ENCODE measurements at places on chromosomes 3 and 15.

DNA sequence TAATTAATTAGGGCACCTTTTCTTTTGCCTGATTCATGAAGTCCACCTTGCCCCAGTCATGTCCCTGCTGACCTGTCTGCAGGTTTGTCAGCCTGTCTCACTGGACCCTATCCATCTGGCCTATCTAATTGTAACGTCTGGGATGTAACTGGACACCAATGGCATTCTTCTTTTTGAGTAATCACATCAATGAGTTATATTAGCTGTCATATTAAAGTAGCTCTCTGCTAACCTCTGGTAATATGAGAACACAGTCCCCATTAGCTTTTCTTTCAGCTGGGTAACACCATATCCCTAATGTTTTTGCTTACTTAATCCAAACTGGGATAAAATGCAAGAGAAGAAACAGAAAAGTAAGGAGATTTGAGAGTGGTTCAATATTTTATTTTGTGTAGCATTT, 166.2 kb upstream of the VEPH1 start:
- DNase-seq, result no peak

GRCh38 chr3:26365706-26366105, 256.9 kb upstream of the LRRC3B start:
- DNase-seq, result no peak

GRCh38 chr3:123110976-123111615, 44.3 kb downstream of the PDIA5 start:
- no peak for DNase-seq

DNA sequence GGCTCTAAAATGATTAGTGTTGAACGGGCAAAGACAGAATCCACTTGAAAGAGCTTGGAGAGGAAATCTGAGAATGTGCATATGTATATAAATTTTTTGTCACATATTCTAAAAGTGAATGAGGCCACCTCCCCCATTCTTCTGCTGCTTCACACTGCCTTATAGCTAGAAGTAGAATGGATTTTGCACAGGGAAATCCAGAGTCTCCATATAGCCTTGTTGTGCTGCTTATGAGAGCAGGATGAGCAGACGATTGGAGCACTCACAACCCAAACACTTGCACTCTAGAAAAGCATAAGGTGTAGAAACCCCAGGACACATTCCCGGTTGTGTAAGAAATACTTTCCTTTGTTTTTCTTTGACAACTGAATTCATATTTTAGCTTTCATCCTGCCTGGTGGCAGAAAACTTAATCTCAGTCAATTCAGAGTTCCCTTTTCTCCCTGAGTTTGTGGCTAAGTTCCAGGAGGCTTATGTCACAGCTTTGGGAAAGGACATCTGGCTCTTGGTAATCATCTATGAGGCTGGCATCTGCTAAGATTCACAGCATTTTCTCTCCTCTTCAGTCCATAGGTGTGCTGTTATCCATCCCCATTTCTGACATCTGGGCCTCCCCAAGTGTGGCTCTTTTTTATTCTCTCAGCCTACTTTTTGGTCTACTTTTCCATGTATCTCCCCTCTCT, 188.4 kb upstream of the PFN2 start:
- DNase-seq, result no peak

DNA sequence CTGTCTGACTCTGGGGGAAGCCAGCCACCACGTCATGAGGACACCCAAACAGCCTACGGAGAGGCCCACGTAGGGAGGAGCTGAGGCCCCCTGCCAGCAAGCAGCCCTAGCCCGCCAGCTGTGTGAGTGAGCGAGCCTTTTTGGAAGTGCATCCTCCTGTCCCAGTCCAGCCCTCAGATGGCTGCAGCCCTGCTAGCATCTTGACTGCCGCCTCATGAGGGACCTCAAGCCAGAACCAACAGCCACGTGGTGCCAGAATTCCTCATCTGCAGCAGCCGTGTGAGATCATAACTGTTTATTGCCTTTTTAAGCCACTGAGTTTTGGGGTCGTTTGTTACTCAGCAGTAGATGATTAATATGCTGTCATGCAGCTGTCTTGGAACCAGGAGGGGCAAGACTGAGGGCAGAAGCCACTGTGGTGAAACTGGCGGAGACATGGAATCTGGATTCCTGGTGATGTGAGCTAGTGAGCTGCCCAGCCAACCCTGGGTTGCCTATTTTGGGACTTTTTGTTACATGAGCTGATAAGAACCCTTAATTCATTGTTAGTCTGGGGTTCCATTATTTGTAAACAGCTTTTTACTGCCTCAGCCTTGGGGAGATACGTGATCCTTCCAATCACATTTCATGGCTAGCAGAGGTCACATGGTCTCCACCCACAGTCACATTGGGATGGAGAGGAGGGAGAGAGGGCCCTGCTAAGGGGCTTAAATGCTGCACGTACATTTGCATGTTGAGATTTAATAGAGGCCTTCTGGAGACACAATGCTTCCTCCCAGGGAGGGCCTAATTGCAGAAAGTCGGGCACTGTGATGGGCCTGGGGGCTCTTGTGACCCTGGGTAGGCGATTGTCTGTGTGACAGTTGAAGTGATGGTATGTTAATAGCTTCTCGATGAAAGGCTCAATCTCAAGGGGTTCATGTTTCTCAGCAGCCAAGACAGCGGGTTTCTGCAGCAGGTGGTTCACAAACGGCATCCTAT, 73.8 kb downstream of the RPLP1 start:
- no peak for DNase-seq

DNA sequence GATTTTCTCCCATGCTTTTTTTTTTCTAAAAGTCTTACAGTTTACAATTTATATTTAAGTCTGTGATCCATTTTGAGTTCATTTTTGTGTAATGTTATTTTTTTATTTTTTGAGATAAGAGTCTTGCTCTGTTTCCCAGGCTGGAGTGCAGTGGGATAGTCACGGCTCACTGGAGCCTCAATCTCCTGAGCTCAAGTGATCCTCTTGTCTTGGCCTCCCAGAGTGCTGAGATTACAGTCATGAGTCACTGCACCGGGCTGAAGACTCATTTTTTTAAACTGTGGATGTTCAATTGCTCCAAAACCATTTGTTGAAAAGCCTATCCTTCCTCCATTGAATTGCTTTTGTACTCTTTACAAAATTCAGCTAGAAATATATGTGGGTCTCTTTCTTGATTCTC, 19.5 kb downstream of the LNP1 start:
- DNase-seq, result no peak

GRCh38 chr15:77001966-77002365, 7.0 kb downstream of the PSTPIP1 start:
- DNase-seq, result no peak

DNA sequence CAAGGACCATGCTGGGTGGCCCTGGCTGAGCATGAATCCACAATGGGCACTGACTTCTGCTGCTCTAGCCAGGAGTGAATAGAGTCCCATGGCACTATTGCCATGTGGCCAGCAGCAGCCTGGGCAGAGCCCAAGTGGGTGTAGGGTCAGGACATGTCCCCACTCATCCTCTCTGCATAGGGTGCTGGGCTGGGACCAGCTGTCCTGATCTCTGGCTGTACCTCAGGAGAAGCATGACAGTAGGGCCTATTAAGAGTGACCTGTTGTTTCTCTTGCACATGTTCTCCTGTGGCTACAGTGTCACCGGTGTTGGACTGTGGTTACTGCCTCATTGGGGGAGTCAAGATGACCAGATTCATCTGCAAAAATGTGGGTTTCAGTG, 46.9 kb downstream of the DLEC1 start:
- no peak for DNase-seq

DNA sequence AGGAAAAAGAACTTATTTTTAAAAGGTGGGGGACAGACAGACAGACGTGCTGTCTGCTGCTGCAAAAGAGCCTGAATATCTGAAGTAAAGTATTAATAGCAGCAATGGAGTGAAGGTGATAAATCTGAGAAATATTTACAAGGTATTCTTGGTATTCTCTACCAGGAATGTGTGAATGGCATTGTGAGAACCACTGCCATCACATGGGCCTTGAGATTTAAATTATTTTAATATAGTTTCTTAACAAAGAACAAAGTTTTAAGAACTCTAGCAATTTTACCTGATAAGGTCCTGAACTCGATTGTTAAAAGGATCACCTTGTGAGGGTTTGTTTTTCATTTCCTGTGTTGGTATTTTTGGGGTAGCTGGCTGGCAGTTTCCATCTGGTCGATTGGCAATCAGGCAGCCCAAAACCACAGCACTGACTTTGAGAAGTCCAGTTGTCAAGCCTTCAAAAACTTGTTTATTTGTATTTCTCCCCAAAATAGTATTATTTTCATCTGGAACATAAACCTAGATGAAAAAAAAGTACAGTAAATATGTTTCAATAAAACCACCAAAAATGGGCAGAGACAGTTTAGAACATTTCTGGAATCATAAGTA, 97.3 kb downstream of the ISL2 start:
- no peak for DNase-seq

DNA sequence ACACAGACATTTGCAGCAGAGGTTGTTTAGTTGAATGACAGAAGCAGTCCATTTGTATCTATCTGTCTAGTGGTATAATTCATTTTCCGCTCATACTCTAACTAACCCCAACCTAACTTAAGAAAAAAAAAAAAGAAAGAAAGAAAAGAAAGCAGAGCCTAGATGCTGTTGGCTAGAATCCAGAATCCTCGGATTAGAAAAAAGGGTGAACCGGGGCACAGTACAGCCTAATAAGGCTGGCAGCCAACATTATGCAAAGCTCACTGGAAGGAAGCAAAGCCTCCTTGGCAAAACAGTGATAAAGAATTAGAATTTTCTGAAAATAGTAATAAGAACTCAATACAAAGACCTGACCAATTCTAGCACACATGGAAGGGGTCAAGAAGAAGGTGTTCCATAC, 640.8 kb downstream of the TUSC7 start:
- DNase-seq, result no peak

DNA sequence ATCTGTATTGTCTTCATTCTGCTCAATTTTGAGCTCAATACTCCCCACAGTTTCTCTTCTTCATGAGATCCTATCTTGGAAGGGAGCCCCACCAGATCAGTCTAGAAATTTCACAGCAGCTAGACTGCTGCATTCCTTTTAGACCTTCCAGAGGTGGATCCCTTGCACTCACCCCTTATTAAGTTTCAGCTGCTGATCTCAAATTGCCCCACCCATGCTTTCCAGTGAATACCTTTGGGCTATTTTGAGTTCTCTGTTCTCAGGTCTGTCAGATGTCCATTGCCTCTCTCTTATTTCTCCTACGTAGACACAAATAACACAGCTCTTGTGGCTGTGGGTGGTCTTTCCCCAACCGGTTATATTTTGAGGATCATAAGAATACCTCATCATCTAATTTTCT, 60.8 kb downstream of the GPR156 start:
- DNase-seq, result no peak

GRCh38 chr3:113265231-113265630, 53.9 kb downstream of the BOC start:
- no peak for DNase-seq

- DNase-seq, result no peak
Observed at GRCh38 chr3:48405971-48406370, 23.9 kb downstream of the PLXNB1 start.
